ENCODE measurements at places on chromosomes 13 and 19. TPM values are rescaled to one million over a fixed set of nuclear protein-coding genes. Genes with fewer than 3 reads are reported as not detected.
A peak's percentile ranks its signal among the peaks of the same experiment; 100 is the strongest.

The KIRREL2 gene
- not detected for polyA plus RNA-seq

The FCGBP gene
- 0.02 TPM for polyA plus RNA-seq

DNA sequence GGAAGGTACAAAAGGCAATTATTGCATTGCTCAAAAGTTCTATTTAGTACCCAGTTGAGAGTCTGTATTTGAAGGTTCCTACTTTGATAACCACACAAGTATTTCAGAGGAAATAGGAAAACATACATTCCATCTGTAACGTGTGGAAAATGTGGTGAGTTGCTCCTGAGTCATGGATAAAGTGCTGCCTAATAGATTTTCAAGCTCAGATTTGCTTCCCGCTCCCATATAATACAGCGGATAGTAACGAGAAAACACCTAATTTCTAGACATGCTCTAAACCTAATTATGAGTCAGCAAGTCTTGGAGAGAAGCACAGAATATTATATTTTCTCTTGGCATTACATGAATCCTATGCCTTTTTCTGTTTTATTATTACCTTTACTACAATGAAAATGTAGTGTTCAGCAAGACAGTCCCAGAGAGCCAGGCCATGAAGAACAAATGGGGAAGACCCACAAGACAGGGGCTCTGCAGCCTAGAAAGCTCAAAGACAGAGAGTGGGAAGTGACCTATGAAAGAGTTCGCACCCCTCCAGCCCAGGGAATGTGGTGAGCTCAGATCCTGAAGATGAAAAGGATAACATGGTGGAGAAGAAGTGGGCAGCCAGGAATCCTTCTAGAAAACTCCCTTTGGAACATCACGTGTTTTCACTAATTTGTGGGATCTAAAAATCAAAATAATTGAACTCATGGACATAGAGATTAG is 116.1 kb downstream of the STARD13 start:
- peaks cover 38% of the 10 kb centered on the region for H3K4me1 ChIP-seq
- peaks cover 9% of the 10 kb centered on the region for H3K36me3 ChIP-seq
- H3K4me3 ChIP-seq, result no peak overlapping the region
- H3K27ac ChIP-seq, result peak overlapping the region; percentile 80
- H3K27me3 ChIP-seq, result no peaks in the 10 kb centered on the region

DNA sequence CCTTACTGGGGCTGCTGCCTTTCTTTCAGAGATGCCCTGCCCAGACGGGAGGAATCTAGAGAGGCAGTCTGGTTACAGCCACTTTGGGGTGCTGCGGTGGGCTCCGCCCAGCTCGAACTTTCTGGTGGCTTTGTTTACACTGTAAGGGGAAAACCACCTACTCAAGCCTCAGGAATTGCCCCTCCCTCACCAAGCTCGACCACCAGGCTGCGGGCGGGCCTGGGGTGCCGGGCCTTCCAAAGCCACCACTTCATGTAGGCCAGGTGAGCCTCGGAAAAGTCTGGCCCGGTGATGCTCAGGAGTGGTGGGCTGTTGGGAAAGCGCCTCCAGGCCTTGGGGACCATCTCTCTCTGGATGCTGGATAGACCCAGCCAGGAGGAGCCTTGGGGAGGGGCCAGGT is 218.6 kb downstream of the MTUS2 start:
- no peak for DNase-seq
- H3K4me1 ChIP-seq, result no peaks in the 10 kb centered on the region
- no peak overlapping the region for H3K4me3 ChIP-seq
- H3K36me3 ChIP-seq, result no peaks in the 10 kb centered on the region
- H3K27me3 ChIP-seq, result no peaks in the 10 kb centered on the region

The STOML3 gene
- not detected for polyA plus RNA-seq

The SAFB2 gene
- 15.3 TPM for polyA plus RNA-seq

Data from keratinocyte (primary cell).